CD4-positive, alpha-beta T cell treated with Interleukin-12 subunit alpha and Interleukin-12 subunit beta, for 1 hour (primary cell): ENCODE measurements at places on chromosomes 3 and 15.

DNA sequence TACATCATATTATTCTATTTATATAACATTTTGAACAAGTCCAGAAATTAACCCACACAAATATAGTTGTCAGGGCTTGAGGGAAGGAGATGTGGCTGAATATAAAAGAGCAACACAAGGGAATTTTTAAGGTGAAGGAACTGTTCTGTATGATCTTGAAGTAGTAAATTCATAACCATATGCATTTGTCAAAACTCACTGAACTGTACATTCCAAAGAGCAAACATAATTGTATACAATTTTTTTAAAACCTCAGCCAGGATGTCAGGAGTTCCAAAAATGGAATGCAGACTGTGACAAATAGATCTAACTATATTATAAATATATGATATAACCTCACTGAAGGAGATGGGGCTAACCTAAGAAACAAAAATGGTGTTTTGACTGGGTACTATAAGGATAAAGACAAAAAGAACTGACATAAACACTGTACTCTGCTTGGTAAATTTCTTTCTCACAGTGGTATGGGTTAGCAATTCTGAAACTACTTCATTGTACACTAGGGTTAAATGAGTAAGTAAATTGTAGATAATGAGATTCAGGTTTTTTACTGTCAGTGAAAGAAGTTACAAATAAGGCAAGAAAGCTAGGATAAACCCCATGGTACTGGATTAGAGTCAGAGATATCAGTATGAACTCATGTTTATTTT lies 14.4 kb downstream of the GOLGB1 start:
- DNase-seq: no peak

- DNase-seq: peak; percentile 64
Observed at GRCh38 chr15:49235446-49236124, 65.5 kb downstream of the GALK2 start.

DNA sequence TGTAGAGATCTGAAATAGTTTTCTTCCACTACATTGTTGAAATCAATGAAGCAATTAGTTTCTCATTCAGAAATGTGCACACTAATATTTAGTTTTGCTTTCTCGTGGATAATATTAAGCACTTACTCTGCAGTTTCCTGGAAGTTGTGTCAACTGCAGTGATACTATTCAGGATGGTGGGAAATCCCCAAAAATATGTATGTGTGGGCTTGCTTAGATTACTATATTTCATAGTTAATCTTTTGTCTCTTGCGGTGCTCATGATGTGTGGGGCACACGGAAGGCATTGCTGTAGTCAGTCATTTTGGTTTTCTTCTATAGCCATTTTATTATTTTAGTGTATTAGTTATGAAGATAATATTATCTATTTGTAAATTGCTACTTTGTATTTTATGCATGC lies 19.7 kb downstream of the RAB11A start:
- DNase-seq: no peak

GRCh38 chr15:94061041-94061440 lies 170.3 kb upstream of the MCTP2 start:
- no peak for DNase-seq

DNA sequence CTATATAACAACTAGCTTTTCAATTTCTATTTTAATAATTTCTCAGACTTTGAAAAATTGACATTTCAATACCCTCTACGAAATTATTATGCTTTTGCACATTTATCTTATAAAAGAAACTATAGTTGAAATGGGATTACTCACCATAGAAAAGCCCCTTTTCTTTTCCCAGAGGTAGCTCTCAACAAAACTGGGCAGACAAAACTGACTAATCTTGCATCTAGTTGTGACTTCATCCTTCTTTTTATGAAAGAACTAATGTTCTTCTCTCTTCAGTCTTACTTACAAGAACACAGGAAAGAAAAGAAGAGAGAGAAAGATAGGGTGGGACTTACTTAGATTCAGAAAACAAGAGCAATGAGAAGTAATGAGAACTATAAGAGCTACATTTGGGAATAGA lies 61.0 kb downstream of the GPR160 start:
- DNase-seq: no peak
